ENCODE measurements at places on chromosomes 6 and 20. TPM values are rescaled to one million over a fixed set of nuclear protein-coding genes. Genes with fewer than 3 reads are reported as not detected.

The PTGIS gene
- total RNA-seq, result 1,011 TPM

The GPR31 gene
- not detected for total RNA-seq

The SH3BGRL2 gene
- 6.6 TPM for total RNA-seq

The NMBR gene
- not detected for total RNA-seq

The TCF21 gene
- 5.0 TPM for total RNA-seq

The ZNF165 gene
- 0.45 TPM for total RNA-seq

The COX4I2 gene
- total RNA-seq, result not detected

GRCh38 chr6:155495011-155495768, 39.6 kb upstream of the NOX3 start:
- DNase-seq, result peak; percentile 91

DNA sequence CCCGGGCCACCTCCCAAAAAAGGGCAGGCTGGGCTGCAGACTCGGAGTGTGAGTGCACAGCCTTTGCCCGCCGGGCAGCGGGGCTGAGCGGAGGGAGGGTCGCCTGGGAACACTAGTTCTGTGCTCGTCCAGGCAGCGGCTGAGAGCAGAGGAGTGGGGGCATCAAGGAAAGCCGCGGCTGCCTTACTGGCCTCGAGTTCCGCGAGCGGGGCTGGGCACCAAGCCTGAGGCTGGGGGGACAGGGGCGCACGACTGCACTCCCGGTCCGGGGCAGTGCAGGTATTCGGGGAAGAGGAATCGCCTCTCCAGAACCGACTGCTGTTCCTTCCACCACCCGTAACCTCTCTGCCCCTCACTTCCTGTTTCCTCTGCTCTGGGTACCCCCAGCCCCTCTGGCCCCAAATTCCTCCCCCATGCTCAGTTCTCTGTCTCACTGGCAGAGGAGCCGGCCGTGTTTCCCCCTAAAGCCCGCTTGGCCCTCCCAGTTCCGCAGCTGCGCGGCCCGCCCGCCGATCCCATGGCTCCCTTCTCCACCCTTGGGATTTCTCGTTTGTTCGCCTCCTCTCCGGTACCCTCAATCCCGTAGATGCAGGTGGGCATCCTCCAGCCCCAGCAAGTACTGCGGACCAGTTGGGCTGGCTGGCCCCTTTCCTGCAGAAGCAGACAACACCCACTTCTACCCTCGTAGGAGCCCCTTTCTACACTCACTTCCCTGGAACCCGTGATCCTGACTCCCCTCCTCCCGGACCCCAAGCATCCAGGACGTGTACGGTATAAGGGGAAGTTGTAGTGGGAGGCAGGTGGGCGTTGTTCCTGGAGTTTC, 5.1 kb downstream of the RING1 start:
- DNase-seq, result no peak

DNA sequence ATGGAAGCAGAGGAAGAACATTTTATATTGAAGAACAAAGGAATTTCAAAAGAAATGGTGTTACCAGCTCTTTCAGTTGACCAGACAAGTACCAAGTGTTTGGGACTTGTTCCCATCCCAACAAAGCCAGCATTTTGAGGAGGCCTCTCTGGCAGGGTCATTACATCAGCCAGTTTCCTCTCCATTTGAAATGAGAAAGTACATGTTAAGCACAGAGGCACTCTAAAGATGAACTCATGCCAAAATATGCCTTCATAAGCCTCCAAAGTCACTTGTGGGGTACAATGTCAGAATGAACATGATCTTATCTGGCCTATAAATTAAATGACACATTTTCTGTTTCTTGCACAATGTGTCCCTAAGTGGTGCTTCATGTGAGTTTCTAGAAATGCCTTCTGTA, 223.9 kb downstream of the PRL start:
- peak; percentile 57 for DNase-seq

DNA sequence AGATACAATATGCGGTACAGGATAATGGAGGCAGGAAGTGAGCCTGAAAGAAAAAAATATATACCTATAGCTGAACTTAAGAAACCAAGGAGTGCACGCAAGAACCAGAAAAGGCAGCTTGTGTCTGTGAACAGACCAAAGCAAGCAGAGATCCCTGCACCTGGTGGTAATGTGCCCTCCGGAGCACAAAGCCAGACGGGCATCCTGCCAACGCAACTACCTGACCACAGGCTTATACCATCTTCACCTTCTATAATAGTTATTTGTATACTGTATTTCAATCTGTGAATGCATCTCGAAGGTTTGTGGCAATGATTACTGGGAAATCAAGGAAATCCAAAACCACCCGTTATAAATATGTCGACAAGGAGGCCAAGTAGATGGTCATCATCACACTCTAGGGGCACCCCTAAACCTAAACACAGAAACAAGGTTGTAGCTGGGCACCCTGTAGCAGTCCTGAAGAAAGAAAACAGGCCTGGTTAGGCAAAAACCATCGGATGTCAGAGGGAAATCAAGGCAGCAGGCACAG, 801 bp downstream of the FBXL4 start:
- peak; percentile 22 for DNase-seq

DNA sequence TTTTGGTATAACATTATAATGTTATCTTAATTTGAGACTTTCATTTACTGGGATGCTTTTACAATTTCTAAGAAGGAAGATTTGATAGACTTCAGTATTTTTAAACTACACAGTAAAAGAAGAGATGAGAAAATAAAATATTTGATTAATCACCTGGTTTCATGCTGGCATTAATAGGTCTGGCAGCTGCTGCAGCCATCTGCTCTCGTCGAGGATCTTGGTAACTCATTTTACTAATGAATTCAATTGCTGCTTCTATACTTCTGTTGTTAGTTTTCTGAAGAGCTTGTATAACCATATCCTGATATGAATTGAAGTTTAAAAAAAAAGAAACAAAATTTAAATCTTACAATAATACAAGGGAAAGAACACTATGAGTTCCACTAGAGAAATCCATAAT, 23.0 kb downstream of the LATS1 start:
- DNase-seq, result no peak

DNA sequence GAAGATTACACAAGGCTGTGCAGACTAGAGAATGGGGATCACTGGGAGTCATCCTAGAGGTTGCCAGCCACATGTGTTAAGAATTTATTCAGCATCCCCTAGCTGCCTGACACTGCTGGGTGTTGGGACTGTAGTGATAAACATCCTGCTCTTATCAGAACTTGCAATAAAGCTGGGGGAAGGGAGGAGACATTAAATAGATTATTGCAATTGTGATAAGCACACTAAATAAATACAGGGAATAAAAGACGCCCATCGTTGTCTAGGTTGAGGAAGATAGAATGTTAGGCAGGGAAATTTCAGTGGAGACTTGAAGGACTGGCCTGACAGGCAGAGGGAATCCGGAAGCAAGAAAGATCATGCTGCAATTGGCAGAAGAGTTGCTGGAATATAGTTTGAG, 33.2 kb upstream of the TRAM2 start:
- no peak for DNase-seq

GRCh38 chr6:15305909-15306308, 60.0 kb downstream of the JARID2 start:
- no peak for DNase-seq

DNA sequence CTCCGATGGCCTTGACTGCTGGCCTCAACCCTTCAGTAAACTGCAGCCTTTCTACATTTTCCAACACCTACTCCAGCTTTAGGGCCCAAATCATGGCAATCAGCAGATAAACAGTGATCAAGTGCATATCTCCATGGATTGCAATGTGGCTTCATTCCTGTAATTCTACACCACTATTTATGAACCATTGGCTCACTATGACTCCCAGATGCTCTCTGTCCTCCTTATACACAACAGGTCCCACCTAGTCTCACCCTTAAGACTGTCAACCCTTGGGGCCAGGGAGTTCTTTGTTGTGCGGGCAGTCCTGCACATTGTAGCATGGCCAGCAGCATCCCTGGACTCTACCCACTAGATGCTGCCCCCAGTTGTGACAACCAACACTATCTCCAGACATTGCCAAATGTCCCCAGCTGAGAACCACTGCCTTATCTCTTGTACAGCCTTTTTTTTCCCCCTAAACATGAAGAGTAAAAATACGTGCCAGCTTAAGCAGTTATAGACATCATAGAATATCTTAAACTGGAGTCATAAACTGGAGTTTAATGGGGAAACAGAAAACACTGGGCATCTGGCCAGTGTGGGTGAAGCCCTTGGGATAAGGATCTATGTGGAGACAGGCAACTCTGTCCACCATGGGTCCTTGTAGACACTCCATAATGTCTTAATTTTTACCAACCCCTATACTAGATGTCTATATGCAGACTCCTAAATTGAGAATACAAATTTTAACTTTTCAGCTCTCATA, 21.1 kb downstream of the MRPL14 start:
- no peak for DNase-seq

DNA sequence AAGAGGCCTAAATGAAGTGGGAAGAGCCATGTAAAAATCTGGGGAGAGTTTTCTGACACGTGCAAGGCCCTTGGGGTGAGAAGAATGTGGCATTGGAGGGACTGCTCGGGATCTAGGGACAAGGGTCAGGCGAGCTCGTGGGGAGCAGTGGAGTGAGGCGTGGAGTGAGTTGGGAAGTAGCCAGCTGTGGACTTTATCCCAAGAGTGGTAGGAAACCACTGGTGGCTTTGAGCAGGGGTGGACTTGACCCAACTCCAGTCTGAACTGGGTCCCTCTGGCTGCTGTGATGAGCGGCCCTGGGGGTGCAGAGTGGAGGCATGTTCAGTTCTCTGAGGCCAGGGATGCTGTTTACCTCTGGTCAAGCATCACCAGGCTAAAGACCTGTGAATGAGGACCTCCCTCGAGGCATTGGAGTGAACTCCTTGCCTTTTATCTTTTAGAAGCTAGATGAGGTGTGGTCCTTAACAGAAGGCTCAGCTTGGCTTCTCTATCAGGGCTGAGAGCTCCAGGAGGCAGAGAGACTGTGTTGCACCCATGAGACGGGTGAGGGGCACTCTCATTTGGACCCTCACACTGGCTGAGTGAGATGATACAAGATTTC, 20.6 kb downstream of the SLC22A1 start:
- no peak for DNase-seq

- DNase-seq, result peak; percentile 63
Observed at GRCh38 chr6:46989398-46989797, 52.7 kb downstream of the ADGRF1 start.

DNA sequence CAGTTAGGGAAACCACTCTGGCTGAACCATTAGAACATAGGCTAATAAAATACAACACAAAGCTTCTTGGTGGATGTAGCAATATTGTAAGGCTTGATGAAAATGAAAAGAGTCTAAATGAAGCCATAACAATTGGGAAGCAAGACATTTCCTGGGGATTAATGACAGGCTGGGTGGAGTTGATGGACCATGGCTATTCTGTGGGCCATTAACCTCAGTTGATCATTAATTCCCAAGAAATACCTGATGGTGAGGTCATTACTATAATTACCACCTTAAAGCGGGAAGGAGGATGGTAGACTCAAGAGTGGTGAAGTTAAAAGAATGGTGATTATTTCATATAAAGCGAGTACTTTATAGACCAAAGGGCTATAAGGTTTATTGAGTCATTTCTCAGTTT, 455.8 kb upstream of the MAP3K7 start:
- DNase-seq, result no peak

DNA sequence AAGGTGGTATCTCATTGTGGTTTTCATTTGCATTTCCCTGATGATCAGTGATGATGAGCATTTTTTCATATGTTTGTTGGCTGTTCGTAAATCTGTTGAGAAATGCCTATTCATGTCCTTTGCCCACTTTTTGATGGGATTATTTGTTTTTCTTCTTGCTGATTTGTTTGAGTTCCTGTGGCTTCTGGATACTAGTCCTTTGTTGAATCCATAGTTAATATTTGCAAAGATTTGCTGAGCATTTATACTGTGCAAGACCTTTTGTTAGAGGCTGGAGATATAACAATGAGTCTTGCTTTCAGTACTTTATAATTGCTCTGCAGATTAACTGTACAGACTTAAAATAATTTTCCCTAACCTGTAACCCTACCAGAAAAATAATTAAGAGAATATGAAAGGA, 35.6 kb downstream of the PDE7B start:
- DNase-seq, result no peak

GRCh38 chr20:46243707-46244628, 64.3 kb downstream of the CDH22 start:
- peak; percentile 7 for DNase-seq

DNA sequence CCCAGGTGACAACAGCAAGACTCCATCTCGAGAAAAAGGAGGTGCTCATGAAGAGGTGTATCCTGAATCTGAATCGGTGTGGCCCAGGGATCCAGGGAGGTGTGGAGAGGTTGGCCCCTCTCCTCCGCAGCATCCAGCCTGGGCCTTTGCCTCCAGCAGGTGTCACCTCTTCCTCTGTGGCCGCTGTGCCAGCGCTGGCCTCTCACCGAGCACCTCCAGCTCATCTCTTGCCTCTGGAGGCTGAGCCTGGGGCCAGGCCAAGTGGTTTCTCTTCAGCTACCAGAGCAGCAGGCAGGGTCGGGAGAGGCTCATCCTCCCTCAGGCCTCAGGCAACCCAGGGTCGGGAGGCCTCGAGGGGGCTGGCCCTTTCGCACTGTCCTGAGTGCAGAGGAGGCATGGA, 1.2 kb upstream of the COL20A1 start:
- DNase-seq, result no peak

- no peak for DNase-seq
Observed at GRCh38 chr6:16064671-16065072, 64.2 kb upstream of the MYLIP start.

- peak; percentile 45 for DNase-seq
Observed at GRCh38 chr6:13666194-13667105, 45.2 kb downstream of the RANBP9 start.

Measured in fibroblast of the aortic adventitia (primary cell).